ENCODE measurements at places on chromosomes 12 and 14.
A peak's percentile ranks its signal among the peaks of the same experiment; 100 is the strongest.

GRCh38 chr14:100696590-100696989, 30.1 kb upstream of the DLK1 start:
- no peak for DNase-seq

- DNase-seq: no peak
These were observed 50.6 kb downstream of the OTX2 start for GRCh38 chr14:56759633-56760032.

DNA sequence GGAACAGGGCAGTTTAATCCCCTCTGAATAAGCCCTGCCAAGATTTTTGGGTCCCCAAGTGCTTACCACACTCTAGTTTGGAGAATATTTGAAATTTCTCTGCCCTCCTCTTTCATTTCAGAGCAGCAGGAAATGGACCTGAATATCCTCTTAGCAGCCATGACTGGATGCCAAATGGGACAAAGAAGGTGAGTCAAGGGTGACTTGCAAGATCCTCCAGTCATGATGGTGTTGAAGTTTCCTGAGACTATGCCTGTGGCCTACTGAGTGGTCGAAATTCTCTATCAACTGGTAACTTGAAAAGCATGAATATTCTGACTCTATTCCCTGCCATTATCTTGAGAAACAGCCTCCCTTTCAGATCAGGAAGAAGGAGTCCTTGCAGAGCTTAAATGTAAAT, 1674.7 kb upstream of the SEL1L start:
- no peak for DNase-seq

- no peak for DNase-seq
These were observed 55.4 kb downstream of the SSPN start for GRCh38 chr12:26250801-26251200.

DNA sequence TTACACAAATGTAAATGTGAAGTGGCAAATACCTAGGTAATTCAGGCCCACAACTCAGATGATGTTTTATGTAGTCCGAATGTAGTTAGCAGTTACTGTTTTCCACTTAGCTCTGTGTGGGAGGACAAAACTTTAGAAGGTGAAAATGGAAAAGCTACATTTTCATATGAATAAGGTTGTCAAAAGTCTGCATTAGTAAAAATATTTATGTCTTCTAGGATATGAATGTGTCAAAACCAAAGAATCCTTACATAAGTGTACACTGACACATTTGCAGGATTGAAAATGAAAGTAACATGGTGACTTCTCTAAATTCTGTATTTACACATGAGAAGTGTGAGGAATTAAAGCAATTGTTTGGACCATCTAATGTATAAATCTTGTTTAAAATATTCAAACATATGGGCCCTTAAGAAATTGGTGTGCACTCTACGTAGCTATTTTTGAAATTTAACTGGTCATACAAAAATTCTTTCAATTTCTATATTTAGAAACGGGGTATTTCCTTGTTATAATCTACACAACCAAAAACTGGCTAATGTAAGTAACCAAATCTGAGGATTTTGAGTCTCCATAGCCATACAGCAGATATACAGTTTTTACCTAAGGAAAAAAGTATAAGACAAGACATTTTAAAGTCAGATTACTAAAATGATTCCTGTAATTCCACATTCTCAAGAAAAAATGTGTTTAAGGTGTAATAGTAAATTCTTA, 5.4 kb downstream of the CDKN1B start:
- peak; percentile 77 for DNase-seq

- DNase-seq: no peak
These were observed 13.5 kb upstream of the EML1 start for GRCh38 chr14:99779751-99780150.

DNA sequence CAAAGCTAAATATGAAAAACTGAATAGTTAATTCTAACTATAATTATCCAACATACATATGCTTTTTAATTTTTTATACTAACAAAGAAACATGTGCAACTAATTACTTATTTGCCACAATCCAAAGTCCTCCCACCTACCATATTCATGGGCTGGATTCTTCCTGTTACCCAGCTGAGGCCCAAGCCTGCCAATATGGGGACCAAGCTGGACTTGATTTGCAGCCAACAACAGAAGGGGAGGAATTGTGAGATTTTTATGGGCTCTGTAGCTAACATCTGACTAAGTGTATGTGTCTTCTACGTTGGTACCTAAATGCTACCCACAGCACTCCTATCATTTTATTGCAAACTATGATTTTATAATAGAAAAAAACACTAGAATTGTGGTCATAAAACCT, 13.1 kb upstream of the ANKS1B start:
- no peak for DNase-seq

DNA sequence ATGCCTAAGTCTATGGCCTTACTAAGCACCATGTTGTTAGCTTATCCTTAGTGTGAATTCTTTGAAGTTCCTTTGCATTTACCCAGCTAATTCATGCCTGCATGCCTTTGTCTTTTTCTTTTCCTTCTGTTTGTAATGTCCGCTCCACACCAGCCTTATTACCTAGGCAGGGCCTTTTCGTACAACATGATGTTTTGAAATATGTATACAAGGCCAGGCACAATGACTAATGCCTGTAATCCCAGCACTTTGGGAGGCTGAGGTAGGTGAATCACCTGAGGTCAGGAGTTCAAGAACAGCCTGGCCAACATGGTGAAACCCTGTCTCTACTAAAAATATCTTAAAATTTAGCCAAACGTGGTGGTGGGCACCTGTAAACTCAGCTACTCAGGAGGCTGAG, 1636.5 kb upstream of the SEL1L start:
- no peak for DNase-seq

GRCh38 chr12:120960657-120961056, 17.7 kb upstream of the HNF1A start:
- no peak for DNase-seq

DNA sequence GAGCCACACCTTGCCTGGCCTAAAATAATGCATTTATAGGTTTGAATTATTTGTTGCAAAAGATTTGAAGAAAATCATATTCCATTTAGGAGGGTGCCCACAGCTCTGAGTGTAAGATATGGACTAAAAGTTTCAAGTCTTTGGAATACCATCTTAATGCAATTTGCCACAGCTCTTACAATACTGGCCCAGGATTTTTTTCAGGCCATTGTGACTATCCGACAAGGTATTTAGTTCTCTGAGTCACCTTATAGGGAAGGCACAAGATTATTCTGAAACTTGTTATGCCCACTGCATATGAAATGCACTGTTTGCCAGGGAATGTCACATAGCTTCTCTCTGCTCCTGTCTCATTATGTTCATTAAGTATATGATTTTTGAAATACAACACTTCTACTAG, 29.6 kb upstream of the SLC6A13 start:
- no peak for DNase-seq

DNA sequence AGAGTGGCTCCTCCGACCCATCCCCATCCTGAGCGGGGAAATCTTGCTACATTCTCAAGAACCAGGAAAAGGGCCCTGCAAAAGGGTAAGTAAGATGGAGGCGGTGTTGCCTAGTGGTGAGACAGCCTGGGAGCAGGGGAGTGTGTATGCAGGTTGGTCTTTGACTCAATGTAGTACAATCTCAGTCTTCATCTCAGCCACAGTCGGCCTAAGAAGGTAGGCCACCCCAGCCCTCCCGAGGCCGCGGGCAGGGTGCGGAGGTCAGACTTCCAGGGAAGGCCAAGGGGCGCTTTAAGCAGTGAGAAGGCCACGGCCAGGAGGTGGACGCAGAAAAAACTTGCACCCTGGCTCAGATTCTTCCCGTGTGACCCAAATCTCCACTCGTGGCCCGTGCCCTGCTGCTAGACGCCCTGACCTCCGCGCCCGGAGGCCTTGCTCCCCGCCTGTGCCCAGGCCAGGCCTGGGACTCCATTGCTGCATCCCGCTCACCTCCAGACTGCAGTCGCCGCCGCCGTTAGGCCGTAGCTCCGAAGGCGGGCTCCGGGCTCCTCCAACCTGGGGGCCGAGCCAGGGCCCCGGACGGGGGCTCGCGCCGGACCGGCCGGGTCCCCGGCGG, 435 bp downstream of the FOXM1 start:
- DNase-seq: no peak

- no peak for DNase-seq
These were observed 679 bp upstream of the SAV1 start for GRCh38 chr14:50668826-50669143.

Data from NCI-H526 treated with DMSO at 0.1 percent for 48 hours (cell line).